ENCODE measurements at places on chromosomes 1 and 21.

DNA sequence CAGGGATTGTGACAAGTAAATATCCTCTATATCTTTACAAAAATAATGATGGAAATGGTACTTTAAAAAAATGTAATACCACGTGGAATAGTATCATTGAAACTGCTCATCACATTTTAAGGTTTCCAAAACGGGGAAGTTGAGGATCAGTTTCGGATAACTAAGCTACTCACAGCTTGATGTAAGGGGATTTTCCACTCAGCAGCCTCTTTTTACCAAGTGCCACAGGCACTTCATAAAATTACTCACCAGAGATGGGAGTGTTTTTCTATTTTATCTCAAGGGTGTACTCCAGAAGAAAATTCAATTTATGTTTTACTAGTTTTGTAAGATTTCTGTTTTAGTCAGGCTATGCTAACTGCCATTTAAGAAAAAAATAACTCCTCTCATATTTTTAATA, 91.7 kb downstream of the TPR start:
- DNase-seq: no peak

GRCh38 chr1:100422065-100422464, 69.8 kb downstream of the CDC14A start:
- DNase-seq: no peak

- DNase-seq: no peak
Measured at GRCh38 chr1:79259390-79260336, 253.1 kb upstream of the ADGRL4 start.

- DNase-seq: no peak
Measured at GRCh38 chr1:15370781-15371520, 38.7 kb upstream of the EFHD2 start.

DNA sequence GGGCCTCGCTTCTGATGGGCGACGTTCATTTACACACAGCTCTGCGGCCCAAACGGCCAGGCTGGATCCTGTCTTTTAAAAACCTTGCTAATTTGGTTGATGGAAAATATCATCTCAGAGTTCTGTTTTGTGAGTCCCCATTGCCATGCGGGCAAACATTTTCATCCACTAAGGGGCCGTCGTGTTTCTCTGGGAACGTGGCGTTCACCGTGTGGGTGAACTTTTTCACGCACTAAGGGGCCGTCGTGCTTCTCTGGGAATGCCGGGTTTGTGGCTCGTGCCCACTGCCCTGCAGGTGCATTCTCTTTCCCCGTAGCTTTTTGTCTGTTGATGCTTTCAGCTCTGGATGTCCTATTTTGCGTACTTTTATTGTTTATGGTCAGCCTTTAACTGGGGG, 6.8 kb downstream of the COL18A1 start:
- DNase-seq: no peak
